ENCODE measurements at places on chromosomes 13 and 19.
A peak's percentile ranks its signal among the peaks of the same experiment; 100 is the strongest.

GRCh38 chr19:50933640-50934039, 19.2 kb downstream of the KLK5 start:
- no peak for DNase-seq

GRCh38 chr19:38721496-38721895, 22.8 kb downstream of the CAPN12 start:
- no peak for DNase-seq

DNA sequence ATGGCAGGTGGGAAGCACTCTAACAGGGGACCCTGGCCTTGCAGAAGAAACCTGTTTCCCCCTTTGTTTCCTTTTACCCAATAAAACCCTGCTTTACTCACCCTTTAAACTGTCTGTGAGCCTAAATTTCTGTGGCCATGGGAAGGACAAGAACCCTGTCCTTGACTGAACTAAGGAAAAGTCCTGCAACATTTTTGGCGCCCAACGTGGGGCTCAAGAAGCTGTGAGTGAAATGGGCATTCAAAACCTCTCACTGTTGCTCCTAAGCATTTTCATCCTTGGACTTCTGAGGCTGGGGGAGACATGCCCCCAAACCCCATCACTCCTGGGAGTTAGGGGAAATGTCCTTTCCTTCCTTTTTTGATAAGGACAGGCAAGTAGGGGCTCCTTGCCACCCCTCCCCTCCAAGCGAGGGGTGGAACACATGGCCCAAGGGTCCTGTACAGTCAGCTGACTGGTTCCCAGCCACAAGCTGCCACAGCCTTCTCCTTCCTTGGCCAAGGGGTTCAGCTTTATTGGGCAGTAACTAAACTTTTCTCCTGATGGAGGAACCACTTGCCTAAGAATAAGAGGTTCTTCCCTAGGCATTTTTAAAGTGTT, 381.6 kb downstream of the KLF5 start:
- no peak for DNase-seq

DNA sequence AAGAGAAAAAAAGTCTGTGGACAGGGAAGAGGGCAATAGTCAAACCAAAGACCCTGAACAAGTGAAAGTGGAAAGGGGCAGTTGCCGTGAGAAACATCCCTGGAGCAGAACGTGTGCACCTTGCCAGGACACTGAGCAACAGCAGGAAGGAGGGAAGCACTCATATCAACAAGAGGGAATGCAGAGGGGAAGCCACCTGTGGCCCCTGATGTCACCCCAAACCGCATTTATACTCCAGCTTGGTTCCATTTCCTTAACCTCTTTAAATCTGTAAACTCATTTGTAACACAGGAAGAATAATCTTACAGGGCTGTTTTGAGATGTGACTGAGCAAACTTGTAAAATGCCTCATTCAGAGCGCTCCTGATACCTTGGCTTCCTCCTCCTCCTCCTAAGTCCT, 698.8 kb downstream of the DIAPH3 start:
- no peak for DNase-seq

DNA sequence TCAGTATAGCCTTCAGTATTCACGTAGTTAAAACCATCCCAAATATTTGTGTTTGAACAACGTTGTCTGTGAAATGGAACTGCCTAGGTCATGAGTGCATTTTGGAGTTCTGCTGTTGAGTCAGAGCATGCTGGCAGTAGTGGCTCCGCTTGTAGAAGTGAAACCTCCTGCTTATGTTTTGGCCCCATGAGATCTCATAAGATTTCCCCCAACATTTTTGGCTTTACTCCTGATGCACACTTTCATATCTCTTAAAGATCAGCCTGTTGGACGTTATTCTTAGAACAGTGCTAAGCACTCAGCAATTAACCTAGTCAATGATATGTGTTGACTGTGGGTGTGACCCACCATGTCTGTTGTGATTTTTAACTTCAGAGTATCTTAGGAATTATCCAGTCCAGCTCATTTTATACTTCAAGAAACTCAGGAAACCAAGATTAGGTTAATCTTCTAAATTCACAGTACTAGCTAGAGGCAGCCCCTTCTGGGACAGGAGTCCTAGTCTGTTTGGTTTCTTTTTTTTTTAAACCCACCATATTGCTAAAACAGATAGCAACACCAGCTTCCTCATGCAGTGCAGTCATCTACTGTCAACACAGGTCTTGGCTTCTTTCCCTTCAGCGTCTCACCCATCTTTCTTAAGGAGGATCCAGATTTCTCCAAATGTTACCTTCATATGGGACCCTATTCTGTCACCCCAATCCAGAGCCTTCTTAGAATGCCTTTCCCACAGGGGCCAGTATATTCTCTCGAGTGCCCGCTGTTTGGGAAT, 26.2 kb downstream of the RAP2A start:
- DNase-seq: no peak

DNA sequence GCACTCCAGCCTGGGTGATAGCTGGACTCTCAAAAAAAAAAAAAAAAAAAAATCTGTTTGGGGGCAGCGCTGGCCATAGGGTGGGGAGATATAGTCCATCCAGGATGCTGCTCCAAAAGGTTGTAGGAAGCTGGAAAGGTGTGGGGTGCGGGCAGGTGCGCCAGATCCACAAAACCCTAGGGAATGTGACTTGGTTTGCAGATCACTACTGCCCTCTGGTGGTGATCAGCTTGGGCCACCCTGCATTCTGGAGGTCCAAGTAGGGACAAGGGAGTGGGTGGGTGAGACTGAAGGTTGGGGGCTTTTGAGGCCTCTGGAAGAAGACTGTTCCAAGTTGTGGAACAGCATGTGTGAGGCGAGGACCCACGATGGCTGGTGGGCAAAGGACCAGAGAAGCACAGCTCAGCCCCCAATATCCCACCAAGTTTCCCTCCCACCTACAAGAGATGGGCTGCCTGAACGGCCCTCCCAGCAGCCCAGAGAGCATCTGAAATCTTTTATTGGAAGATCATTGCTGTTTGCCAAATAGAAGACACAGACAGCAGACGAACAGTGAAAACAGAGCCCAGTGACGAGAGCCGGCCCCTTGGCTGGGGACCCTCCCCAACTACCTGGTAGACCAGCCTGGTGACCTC, 10.4 kb upstream of the TYK2 start:
- peak; percentile 59 for DNase-seq

GRCh38 chr19:46493236-46494145, 2.2 kb downstream of the PNMA8B start:
- peak; percentile 23 for DNase-seq

GRCh38 chr13:19852766-19853165, 10.7 kb downstream of the ZMYM5 start:
- DNase-seq: no peak

DNA sequence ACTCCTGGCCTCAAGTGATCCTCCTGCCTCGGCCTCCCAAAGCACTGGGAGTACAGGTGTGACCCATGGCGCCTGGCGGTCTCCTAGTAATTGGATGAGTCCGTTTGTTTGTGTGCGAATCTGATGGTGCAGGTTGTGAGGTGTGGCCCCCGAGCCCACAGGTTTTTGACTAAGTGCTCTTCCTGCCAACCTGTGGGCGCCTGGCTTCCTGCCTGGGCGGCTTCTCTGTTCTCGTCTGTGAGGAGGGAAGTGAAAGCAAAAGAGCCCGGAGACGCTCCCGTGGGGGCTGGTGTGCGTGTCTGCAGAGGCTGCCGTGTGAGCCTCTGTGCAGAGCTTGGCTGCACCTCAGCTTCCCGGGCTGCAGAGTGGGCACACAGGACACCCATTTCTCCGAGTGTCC, 10.0 kb downstream of the ARHGAP45 start:
- peak; percentile 89 for DNase-seq

DNA sequence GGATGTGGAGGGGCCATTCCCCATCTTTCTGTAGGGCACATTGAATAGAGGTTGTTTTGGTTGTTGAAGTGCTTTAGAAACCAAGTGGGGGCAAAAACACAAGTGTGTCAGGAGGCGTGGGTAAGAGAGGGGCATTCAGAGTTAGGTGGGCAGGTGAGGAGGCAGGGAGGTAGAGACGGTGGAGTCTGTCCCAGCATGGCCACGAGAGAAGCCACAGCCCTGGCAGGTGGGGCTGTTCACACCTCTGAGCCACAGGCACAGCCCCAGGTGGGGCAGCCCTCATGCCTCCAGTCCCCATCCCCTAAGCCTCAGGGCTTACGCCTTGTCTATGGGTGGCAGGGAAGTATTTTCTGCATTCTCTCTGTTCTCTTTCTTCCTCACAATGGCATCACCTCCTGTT, 43.7 kb downstream of the KCTD15 start:
- no peak for DNase-seq

GRCh38 chr13:93283255-93283654, 56.6 kb downstream of the GPC6 start:
- no peak for DNase-seq

DNA sequence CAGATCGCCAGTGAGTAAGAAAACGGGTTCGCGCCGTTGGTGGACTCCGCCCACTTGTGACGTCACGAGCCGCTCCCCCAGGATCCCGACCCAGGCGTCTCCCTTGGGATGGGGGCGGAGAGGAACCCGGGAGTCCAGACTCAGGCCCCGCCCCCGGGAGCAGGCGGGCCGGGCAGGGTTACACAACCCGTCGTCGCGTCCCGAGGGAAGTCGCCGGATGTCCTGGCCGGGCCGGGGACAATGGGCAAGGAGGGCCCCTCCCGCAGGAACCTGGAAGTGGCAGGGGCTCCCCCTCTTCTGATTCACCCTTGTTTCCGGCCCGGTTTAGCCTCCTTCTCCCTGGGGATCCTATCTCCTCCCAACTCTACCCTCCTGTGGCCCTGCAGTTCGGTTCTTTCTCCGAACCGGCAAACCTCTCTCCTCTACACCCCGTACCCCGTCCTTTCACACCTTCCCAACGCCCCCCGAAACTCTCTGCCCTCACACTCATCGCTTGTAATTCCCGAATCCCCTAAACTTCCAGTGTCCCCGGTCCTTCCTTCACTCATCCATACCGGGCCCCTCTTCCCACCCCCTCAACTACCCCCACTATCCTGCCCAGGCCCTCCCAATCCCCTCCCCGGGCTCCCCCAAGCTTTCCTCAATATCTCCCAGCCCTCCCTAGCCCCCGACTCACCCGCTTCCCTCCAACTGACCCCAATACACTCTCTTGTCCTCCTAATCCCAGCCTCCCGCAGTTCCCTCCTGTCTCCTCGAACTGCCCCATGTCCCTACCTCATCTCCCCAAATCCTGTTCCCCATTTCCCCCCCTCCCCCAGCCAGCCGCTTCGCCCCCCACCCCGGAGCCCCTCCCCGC, 20.0 kb upstream of the ERCC1 start:
- no peak for DNase-seq

GRCh38 chr13:86383561-86383960, 584.3 kb upstream of the SLITRK6 start:
- no peak for DNase-seq

DNA sequence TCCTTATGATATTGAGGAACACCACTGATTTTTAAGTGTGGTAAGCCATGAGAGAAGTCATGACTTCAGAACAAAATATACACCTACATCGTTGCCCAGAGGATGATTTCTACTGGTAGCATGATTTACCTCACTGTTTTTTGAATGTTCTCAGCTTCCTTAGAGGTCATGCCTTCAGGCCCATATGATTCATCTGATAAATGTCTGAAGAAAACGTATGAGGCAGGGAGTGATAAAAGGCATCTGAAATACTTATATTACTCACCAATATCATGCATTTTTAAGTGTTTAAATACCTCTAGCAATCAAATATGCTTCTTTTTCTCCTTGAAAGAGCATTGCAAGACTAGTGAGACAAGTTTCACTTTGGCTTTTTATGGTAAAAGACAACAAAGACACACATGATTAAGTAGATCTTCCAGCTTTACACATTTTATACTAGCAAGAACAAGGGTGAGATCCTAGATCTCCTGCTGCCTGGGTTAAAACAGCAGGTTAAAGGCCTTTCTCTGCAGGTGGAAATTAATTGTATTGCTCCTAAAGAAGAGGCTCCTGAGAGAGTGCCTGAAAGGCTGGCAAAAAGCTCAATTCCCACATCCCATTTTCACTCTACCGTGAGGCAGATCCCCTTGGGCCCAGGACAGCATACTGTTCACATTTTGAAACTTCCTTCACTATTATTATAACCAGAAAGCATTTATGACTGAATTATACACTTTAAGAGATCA, 432.4 kb downstream of the SLITRK1 start:
- no peak for DNase-seq

DNA sequence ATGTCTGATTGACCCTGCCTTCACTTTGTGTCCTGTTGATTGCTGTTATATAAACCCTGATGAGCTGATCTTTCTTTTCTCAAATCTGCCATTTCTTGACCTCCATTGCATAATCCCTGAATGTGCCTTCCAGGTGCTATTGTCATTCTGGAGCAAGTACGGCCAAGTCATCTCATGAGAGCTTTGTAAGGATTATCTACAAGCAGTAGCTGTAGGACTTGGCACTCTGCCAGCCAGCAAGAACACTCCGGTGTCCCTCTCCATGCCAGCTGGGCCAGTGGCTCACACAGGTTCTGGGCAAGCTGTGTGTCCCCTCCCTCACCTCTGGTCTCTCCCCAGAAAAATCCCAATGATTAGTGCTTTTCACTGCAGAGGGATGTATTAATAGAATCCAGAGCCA, 348.1 kb downstream of the FOXO1 start:
- DNase-seq: no peak

DNA sequence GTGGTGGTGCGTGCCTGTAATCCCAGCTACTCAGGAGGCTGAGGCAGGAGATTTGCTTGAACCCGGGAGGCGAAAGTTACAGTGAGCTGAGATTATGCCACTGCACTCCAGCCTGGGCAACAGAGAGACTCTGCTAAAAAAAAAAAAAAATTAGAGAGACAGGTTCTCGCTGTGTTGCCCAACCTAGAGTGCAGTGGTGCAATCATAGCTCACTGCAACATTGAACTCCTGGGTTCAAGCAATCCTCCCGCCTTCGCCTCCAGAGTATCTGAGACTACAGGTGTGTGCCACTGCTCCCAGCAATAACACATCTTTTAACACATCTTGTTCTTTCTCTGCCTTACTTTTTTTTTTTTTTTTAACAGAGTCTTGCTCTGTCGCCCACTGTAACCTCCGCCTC, 32.7 kb downstream of the CLEC17A start:
- DNase-seq: no peak

GRCh38 chr19:16342002-16342715, 17.5 kb downstream of the KLF2 start:
- peak; percentile 43 for DNase-seq

DNA sequence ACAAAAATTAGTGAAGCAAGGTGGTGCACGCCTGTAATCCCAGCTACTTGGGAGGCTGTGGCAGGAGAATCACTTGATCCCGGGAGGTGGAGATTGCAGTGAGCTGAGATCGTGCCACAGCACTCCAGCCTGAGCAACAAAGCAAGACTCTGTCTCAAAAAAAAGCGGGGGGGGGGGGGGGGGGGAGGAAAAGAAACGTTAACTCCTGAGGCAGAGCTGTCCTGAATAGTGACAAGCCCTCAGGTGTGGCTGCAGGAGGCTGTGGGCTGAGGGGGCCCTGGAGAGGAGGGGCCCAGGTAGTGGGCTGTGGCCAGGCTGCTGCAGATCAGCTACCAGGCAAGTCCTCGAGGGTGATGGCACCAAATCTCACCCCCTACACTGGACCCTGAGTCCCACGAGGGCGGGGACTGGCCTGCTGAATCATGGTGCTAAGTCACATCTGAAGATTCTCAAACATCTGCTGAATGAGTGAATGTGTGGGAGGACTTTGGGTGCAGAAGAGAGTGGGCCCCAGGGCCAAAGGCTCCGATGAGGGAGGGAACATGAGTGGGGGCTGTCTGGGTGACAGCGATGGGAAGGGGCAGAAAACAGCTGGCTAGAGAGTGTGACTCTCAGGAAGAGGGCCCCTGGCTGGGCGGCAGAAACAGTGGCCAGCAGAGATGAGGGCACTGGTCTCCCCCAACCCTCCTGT, 24.6 kb upstream of the ATP1A3 start:
- no peak for DNase-seq

All from activated CD4-positive, alpha-beta T cell treated with anti-CD3 and anti-CD28 coated beads, Interleukin-2, amount 50 U/mL, for 4 hours (primary cell).